AML-193 (cell line): ENCODE measurements at places on chromosomes 5 and 9.

GRCh38 chr9:93893899-93894690 is 61.1 kb downstream of the BARX1 start:
- DNase-seq = no peak

GRCh38 chr5:180791611-180792213 is 10.9 kb downstream of the MGAT1 start:
- DNase-seq = no peak

GRCh38 chr5:158198636-158199035 is 339.7 kb upstream of the CLINT1 start:
- no peak for DNase-seq

DNA sequence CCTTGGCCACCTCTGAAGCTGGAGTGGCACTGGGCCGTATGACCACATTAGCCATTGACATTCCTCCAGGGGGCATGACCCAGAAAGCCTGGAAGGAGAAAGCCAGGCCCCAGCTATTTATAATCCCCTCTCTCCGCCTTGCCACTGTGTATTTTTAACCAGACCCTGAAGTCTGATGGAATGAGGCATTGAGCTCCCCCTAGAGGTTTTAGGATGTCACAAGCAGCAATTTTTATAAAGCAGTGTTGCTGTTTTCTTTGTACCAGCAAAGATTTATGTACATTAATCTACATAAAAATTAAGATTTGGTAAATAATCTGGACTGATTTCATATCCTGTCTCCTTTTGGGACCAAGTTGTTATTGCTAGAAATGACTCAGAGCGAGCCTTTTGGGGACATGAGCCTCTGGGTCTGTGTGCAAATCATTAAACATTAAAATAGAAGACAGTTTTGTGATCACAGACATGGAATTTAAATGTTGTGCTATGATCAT is 127.1 kb downstream of the TRIO start:
- peak; percentile 27 for DNase-seq

GRCh38 chr5:82489683-82490082 is 211.5 kb upstream of the RPS23 start:
- DNase-seq = no peak

- no peak for DNase-seq
Observed at GRCh38 chr5:109775130-109775529, 85.4 kb downstream of the MAN2A1 start.

DNA sequence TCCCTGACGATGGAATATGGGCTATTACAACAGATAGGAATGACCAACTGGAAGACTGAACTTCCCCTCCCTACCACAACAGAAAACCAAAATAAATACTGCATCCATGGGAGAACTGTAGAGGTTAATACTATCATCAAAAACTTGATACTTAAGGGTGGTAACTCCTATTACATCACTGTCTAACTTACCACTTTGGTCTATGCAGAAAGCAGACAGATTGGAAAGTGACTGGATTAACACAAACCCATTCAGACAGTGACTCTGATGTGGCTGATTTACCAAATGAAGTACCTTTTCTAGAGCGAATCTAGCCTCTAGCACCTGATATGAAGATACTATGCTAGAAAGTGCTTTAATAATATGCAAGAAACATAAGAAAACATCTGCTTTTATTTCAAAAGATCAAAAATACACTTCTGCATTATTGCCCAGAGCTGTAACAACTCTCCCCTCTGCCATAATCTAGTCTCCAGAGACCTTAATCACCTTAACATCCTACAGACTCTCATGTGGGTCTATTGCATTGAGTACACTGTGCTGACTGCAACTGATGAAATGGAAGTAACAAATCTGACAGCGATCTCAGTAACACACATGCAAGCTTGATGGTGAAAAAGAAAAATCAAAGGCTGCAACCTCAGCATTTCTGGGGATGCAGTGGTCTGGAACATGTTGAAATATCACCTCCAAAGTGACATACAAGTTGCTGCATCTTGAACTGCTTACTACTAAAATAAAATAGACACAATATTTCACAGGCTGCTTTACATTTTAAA is 62.7 kb downstream of the EPB41L4A start:
- no peak for DNase-seq

DNA sequence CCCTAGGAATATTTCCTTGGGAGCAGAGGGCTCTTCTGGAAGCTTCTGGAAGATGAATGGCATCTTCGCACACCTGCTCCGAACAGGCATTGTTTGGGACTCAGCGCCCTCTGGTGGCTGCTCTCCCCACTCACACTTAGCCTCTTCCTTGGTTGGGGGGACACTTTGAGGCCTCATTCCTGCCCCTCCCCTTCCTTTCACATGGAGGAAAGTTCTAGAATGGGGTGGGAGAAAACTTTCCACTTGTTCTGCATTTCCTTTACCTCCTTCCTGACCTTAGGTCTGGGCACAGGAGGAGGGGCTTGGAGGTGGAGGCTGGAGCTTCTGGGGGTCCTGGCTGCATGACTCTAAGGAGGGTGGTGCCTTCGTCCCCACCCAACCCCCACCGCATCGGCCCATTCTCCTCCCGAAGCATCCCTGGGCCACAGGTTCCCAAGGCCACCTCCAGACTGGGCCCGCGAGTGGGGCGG is 19.3 kb upstream of the SMIM32 start:
- DNase-seq = no peak

- DNase-seq = no peak
Observed at GRCh38 chr9:134186471-134187109, 22.2 kb upstream of the RNU6ATAC start.

DNA sequence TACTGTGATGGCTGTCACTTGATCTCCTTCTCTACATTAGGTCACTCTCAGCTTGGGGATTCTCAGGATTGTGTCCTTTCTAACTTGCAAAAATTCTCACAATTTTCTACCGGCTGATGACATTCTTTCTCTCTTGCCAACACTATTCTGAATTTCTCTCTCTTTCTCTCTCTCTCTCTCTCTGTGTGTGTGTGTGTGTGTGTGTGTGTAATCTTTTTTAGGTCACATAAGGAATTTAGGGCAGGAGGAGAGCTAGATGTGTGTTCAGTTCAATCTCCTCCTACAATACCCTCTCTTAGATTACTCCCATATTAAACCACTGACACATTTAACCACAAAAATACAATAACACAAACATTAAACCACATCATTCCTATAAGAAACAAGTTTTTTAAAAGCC is 242.3 kb upstream of the NREP start:
- no peak for DNase-seq

- no peak for DNase-seq
Observed at GRCh38 chr9:14027116-14027800, 286.7 kb downstream of the NFIB start.
